ENCODE measurements at places on chromosomes 7 and 10.

DNA sequence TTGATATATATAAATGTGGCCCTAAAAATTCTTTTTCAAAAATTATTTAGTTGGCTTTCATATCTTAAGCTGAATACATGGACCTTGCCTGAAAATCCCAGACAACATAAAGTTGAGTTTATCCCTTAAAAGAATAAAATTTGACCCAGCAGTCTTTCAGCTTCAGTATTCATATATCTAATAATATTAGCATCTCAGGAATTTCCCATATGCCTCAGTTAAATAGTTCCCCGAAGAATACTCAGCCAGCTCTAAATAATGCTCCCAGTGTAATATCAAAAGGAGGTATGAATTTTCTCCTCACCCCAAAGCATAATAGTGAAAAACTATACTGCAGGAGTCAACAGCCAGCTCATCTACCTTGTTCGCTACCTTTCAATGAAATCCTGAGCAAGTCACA, 145.9 kb downstream of the CTNNA3 start:
- no peak for DNase-seq

DNA sequence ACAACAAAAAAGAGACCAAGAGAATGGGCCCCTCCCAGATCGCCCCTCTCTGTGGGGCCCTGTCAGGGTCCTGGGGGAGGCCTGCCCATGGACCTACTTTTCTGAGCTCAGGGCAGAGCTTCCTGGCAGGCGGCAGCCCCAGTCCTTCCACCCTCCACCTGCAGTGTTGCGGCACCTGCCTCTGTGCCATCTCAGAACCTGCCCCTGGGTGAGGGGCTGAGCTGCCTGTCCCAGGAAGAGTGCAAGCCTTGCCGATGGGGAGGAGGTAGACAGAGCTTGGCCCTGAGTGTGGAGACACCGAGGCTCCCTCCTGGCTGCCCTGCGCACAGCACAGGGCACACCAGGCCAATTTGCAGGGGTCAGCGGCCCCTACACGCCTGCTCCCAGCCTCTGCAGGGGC, 67.5 kb downstream of the UNCX start:
- no peak for DNase-seq

DNA sequence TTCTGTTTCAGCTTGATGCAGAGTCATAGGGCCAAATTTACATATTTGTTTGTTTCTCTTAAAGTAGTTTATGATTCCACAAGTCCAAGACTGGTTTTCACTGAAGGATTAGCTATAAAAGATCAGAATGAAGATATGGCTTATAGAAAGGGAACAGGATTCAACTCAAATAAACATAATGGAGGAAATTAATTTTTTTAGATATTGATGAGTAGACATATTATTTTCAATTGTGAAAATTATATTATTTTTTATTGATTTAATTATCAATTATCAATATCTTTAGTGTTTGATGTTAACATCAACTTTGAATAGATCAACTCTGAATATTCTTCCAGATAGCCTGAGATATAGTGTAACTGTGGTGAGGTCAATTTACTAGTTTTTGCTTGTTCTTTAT, 68.1 kb downstream of the VTI1A start:
- DNase-seq: no peak

DNA sequence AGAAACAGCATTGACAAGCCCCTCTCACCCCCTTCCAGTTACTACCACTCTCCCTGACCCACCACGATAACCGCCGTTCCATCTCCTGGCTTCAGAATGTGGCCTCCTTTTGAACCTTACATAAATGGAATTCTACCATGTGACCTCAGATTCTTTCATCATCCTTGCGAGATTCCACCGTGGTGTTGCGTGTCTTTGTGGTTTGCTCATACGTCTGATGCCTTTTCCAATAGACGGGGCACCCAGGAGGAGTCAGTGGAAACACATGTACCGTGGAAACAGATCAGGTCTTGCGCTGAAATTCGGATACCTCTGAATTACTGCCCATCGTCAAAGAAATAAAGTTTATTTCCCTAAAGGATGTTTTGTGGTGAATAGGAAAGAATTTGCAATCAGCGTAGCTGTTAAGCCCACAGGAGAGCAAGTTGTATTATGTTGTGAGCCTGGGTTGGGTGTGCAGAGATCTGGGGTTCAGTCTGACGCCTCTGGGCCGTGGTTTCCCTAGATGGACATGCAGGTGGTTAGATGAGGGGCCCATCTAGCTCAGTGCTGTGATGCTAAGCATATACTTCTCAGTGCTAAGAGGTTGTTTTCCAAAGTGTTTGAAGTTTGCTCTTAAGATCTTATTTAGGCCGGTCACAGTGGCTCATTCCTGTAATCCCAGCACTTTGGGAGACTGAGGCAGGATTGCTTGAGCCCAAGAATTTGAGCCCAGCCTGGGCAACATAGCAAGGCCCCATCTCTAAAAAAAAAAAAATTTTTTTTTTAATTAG, 29.1 kb downstream of the GTF2IRD1 start:
- no peak for DNase-seq

GRCh38 chr7:31023877-31024276, 28.2 kb upstream of the ADCYAP1R1 start:
- no peak for DNase-seq

- DNase-seq: no peak
Measured at GRCh38 chr10:9508606-9509005, 1454.1 kb downstream of the GATA3 start.

DNA sequence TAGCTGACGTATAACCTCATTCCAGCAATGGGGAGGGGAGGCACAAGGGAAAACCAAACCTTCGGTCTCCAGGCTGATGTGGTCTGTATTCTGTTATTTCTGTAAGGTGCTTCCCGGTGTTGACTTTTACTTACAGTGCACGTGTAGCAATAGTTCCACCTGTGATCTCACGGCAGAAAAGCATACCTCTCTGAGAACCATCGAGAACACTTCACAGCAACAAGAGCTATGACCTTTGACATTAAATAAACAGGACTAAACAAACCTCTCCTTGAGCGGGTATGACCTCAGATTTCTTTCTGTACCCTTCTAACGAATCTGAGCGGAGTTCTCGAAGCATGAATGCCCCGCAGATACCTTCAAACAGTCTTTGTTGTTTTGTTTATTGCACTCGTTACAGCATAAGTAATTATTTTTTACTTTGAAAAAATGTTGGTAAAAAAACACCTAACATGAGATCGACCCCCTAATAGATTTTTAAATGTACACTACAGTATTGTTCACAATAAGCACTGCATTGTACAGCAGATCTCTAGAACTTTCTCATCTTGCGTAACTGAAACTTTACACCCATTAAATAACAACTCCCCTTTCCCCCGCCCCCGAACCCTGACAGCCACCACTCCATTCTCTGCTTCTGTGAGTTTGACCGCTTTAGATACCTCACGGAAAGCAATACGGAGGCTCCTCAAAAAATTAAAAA, 282.3 kb downstream of the GATA3 start:
- no peak for DNase-seq

GRCh38 chr7:3180604-3181003, 120.4 kb upstream of the SDK1 start:
- no peak for DNase-seq

DNA sequence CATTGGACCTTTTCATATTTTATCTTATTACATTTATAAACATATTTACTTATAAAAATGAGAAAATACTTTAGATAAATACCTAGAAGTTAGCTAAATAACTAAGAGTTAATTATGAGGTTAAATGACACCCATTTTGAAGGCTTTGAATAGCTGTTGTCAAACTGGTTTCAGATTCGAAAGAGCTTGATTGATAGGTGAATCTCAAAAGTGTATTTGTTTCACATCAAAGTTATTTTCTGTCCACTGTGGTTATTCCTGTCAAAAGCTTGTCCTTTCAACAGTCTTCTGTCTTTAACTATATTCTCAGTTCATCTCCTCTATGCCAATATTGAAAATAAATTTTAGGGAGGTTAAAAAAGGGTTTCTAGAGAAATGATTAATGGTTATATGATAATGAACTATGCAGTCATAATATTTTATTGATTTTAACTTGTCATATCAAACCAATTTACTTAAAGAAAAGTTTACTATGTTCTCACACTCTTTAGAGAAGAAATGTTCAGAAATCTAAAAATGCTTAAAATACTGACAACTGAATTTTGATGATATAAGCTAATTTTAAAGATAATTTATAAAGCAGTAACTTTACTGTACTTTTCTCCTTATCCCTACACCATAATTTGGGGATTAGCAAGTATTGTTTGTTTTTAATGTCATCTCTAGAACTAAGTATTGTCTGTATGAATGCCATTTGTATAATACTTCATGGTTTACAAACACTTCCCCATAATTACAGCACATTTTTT, 72.0 kb upstream of the FOXP2 start:
- DNase-seq: no peak

DNA sequence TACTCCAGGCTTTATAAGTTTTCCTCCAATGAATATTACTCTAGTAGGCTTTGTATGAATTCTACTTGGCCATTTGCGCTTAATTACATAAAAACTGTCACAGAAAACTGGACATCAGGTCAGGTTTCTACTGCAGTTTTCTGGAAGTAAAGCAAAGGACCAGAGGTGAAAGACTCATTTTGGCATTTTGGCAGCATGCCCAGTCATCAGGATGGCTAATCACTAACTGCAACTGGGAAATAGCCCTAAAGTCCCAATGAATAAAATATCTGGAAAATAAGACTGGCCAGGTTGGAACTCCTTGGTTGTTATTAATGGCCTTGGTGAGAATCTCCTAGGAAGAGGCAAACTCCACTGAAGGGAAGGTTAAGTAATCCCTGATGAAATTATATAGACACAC, 75.5 kb downstream of the COPG2 start:
- DNase-seq: no peak

- no peak for DNase-seq
Measured at GRCh38 chr7:9242636-9243035, 809.2 kb downstream of the NXPH1 start.

- DNase-seq: no peak
Measured at GRCh38 chr7:131745390-131746248, 189.2 kb upstream of the PODXL start.

GRCh38 chr7:5396542-5396941, 27.1 kb downstream of the TNRC18 start:
- no peak for DNase-seq

DNA sequence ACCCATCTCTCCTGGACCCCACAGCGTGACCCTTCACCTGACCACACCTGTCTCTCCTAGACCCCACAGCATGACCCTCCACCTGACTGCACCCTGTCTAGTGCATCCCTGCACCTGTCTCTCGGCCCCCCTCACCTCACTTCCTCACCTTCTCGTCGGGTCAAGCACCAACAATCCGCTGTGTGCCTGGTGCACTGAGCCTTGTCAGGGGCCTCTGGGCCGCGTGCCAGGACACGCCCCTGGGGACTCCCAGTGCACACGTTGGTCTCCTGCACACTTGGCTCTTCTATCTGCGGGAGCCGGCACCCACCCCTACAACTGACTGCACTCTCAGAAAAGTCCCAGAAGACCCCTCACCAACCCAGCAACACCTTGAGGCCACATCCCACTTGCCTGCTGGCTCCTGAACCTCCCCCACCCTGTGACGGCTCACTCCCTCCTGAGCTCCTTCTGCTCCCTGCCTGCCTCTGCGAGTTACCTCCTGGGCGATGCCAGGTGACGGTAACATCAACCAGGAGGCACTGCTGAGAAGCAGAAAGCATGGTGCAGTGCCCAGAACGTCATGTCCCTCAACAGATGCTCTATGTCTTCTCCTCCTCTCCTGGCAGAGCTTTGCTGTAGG, 147.6 kb downstream of the DIP2C start:
- DNase-seq: no peak

- no peak for DNase-seq
Measured at GRCh38 chr7:2358968-2359527, 4.4 kb downstream of the EIF3B start.

DNA sequence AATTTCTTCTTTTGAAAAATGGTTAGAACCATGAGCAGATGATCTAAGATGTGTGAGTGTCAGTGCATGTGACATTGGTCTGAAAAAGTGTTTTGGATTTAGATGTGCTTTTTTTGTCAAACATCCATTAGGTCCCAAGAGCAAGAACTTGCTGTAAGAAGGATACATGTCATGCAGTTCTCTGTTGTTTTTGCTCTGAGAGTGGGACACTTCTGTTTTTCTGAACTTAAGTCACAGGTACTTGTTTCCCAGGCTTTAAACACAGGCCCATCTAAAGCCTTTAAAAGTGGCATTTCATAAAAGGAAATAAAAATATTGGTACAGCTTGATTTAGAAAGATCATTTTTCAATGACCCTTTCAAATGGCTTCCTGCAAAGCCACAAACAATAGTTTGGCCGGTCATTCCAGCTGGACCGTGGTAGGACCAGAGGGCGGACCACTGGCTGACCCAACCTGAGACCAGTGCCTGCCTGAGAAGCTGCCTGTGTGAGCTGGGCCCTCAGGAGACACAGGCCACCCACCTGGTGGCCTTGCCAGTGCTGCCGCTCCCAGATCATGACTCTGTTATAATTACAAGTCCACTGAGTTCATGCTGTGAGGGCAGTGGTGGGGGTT, 92.7 kb downstream of the EEPD1 start:
- DNase-seq: no peak

GRCh38 chr7:29748286-29749099, 57.8 kb upstream of the WIPF3 start:
- DNase-seq: no peak

GRCh38 chr7:28747404-28747803, 210.7 kb downstream of the TRIL start:
- DNase-seq: no peak

GRCh38 chr7:84462259-84462658, 267.7 kb upstream of the SEMA3A start:
- DNase-seq: no peak

GRCh38 chr7:100804681-100805431, 22.5 kb downstream of the EPHB4 start:
- no peak for DNase-seq

- no peak for DNase-seq
Measured at GRCh38 chr10:81873231-81873931, 1.6 kb upstream of the NRG3 start.

GRCh38 chr7:110974441-110974840, 116.5 kb upstream of the LRRN3 start:
- DNase-seq: no peak

GRCh38 chr10:12470719-12471118, 121.4 kb downstream of the CAMK1D start:
- DNase-seq: no peak

DNA sequence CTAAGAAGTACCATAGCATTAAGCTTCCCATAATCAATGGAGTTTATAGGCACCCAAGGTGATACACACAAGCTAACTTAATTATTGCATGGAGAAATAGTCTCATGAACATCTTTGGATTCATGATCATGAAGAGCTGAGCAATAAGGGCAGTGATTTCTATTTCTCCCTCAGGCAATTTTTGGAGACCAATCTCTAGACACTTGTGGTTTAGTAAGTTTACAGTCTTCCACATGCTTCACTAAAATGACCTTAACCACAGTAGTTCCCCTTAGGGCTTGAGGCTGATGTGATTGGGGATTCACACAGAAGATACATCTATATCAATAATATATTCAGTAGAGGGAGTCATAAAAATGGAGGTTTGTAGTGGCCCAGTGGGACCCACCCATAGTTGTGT, 241.2 kb downstream of the CCDC7 start:
- no peak for DNase-seq
